Stimulated activated CD8-positive, alpha-beta memory T cell treated with anti-CD3 and anti-CD28 coated beads, Interleukin-4, amount 100 ng/mL, for 4 hours (primary cell): ENCODE measurements at places on chromosomes 7 and 10.

DNA sequence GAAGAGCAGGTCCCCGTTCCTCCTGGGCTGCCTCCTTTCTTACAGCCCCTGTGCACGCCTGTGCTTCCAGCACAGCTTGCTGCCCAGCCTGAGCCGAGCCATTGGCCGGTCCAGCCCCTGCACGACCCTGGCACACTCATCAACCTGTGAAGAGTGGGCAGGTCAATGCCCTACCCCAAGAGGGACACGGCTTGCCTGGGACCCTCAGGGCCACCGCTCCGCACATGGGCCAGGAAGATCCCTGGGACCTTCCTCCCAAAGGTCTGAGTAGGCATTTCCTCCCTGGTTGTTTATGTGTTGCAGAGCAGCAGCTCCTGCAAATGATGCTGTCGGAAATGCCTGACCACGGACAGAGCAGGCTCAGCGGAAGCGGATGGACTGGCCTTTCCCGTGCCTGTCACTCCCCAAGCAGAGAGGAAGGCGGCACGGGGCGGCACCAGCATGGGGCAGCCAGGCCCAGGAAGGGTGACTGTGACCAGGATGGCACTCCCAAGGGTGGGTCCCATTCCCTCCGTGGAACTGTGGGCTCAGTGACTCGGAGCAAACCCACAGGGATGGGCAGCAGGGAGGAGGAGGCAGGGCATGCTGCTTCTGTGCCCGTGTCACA is 252.5 kb downstream of the TNS3 start:
- DNase-seq = no peak

- no peak for DNase-seq
Measured at GRCh38 chr7:20348125-20348807, 17.6 kb downstream of the ITGB8 start.

- no peak for DNase-seq
Measured at GRCh38 chr10:58268454-58268945, 462 bp upstream of the CISD1 start.

DNA sequence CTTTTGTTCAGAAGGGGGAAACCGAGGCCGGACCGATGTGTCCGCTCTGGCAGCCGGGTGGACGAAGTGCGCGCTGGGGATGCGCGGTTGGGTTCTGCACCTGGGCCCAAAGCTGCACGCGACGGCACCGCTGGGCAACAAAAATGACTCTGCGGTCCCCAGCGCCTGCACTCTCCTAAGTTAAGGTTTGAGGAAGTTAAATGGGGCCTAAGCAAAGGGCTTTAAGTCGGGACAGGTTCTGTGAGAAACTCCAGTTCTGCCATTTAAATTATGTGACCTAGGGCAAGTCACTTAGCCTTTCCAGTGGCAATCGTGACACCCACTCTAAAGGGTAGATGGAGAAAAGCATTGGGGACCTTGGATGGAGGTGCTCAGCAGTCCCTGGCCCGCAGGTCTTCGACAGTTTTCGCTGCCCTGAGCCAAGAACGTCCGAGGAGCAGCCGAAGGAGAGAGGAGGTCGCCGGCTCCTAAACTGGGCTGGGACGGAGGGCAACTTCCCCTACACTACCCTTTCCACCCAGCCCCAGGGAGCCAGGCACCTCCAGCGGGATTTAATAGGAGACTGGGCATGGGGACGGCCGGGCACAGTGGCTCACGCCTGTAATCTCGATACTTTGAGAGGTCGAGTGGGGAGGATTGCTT is 534 bp upstream of the ACBD5 start:
- DNase-seq = no peak

DNA sequence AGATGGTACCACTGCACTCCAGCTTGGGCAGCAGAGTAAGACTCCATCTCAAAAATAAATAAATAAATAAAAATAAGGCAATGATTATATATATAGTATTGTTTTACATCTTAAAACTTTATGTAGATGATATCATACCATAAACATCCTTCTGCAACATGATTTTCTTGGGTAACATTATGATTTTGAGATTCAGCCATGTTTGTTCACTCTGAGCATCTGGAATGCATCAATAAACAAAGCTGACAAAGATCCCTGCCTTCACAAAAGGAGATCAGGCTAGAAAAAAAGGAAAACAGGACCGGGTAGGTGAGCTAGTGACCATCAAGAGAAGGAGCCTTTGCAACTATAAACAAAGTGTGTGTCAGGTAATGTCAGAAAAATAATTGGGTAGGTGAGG is 31.9 kb upstream of the KAT6B start:
- no peak for DNase-seq
